ENCODE measurements at places on chromosomes 7 and 10.
A peak's percentile ranks its signal among the peaks of the same experiment; 100 is the strongest.

DNA sequence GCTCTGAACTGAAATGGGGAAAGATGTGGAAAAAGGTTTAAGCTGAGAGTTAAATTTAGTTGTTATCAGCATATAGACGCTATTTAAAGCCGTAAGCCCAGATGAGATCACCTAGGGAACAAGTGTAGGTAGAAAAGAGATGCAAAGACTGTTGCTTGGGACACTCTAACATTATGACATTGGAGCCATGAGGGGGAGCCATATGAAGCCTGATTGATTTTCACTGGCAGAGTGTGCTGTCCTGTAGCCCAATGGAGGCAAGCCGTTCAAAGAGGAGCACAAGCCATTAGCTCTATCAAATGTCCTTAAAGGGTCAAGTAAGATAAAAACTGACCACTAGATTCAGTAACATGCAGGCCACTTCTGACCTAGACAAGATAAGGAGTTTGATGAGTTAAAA is 223.3 kb downstream of the TWIST1 start:
- no peak for DNase-seq

DNA sequence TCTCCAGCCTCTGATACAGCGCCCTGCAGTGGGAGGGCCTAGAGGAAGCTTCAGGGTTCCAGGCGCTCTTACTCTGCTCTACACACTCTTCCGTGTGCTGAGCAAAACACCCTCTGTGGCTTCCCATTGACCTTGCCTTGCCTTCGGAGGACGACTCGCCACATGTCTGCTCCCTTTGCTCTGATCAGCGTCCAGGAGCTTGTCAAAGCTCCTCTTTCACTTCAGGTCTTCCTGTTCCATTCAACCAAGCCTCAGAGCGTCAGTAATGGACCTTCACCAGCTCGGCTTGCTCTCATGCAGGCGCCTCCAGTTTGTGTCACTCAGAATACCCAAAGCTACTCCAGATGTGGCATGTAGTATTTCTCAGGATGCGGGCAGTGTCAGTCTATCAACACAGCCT is 173.9 kb downstream of the ARID5B start:
- no peak for DNase-seq

GRCh38 chr7:157003756-157004520 is 6.5 kb downstream of the MNX1 start:
- DNase-seq: no peak

DNA sequence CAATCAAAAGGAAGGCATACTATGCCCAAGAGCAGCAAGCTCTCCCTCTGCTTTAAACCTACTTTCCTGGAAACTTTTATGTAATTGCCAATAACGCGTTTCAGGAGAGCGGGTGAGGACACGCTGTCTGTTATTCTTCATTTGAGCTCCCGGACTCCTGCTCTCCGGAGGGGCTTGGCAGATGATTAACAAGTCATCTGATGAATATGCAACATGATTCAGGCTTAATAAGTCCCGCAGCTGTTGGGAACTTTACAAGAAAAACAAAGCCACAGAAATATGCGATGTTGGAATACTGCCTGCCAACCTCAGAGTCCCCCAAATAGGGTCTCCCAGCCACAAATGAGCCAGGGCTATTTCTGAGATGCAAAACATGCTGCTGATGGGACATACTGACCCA is 348.0 kb downstream of the GPAM start:
- no peak for DNase-seq

GRCh38 chr10:28892818-28893547 is 215.7 kb downstream of the BAMBI start:
- no peak for DNase-seq

GRCh38 chr10:129949411-129949810 is 14.7 kb downstream of the EBF3 start:
- DNase-seq: no peak

DNA sequence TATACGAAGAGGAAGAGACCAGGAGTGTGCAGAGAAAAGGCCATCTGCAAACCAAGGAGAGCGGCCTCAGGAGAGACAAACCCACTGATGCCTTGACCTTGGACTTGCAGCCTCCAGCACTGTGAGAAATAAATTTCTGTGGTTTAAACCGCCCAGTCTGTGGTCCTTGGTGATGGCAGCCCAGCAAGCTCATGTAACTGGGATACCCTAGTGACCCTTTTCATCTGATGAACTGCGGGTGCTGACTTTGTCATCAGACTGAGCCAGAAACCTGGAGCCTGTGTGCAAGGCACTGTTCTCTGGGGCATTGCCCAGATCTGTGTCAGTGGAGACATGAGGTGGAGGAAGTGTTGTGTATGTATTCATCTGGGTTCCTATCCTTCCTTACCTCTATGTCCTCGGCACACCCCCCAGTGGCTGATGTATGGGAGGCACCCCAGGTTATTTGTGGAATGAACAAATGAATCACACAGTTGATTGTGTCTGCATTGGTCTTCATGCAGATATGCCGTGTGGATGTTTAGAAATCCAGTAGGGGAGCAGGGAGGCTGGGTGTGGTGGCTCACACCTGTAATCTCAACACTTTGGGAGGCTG is 64.5 kb upstream of the BTBD16 start:
- DNase-seq: no peak

DNA sequence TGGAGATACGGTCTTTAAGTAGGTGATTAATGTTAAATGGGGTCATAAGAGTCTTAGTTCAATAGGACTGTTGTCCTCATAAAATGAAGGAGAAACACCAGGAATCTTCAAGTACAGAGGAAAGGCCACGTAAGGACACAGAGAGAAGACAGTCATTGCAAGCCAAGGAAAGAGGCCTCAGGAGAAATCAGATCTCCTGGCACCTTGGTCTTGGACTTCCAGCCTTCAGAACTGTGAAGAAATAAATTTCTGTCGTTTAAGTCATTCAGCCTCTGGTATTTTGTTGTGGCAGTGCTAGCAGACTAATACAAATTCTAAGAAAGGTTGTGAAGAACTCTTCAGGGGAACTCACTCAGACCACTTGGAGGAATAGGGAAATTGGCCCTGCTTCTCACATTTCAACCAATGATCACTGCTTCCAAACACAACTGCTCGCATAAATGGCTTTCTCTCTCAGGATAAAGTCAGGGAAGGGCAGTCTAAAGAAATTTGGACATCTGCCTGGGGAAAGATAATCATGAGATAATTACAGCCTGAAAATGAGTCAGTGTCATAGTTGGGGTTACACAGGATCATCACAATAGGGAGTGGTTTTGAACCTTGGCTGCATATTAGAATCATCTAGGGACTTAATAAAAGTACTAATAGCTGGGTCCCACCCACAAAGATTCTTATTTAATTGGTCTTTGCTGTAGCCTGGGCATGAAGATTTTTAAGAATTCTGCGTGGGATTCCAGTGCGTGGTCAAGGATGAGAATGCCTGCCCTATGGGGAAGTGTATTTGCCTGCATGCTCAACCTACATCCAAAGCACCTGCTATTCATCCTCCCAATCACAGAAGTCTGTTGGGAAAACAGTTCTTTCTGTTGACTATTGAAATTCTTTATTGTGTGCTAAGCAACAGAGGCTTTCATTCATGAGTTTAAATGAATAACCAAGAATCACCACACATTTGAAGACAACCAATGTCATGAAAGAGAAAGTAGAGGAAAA is 310.6 kb upstream of the PLXDC2 start:
- DNase-seq: no peak

DNA sequence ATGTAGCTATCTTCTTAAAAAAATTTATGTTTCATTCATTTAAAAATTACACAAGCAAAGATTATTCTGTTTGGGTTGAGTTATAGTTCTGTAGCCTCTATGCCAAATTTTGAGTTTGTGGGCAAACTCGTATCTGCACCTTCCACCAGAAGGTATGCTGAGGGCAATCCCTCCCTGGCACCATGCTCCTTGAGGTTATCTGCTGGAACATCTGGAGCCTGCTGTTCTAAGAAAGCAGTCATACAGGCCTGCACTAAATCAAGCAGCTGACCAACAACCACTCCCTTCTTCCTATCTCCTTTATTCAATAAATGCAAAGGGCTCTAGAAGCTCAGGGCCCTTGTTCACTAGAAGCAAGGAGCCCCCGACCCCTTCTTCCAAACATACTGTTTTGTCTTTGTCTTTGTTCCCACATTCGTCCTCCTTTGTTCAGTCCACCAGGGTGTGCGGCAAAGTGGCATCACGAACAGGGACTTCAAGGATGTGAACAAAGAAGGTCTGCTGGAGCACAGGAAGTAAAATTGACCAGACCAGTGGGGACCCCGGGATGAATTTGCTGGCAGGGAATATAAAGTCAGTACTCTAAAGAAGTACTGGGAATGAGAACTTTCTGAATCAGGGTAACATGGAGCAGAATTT is 36.4 kb downstream of the OR13A1 start:
- DNase-seq: no peak

DNA sequence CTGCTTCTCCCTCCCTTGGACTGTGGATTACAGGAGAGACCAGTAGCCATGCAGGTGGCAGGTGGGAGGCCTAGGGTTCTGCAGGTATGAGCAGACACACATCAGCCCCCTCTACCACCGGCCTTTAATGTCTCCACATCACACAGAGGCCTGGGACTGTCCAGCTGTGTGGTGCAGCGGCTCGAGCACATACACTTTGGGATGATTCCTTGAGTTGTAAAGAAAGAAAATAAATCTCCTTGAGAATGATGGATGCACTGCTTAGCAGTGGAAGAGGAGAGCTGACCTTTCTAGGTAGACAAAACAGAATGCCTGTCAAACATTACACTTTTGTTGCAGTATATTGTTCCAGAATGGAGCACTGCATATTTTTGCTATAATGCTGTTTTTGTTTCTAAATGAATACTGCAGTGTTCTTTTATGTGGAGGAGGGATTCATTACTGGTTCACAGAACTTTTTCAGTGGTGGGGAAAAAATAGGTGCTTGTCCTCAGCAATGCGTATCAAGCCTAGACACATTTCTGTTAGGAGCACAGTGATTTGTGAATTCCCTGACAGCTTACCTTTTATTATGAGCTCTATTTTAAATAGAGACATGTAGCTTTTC is 66.0 kb downstream of the PTPRE start:
- DNase-seq: no peak

- peak; percentile 76 for DNase-seq
Measured at GRCh38 chr10:80408242-80409101, at the start of gene PRXL2A. Gene PRXL2A (plus strand): TSS chr10:80408551. CDS start chr10:80420468, 11,917 bp downstream.

DNA sequence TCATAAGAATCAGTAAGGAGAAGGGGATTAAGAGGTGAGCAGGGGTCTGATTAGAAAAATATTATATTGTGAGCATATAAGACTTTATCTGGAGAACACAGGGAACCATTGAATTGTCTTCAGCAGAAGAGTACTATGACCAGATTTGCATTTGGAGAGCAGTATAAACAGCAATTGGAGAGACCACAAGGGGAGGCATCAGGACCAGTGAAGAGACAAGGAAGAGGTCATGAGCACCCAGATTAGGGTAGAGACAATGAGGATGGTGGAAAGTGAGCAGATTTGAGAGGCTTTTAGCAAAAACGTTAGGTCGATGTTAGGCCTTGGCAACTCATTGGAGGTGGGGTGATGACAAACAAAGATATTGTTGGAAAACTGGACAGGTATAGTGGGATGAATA is 13.0 kb upstream of the SMIM30 start:
- DNase-seq: no peak

GRCh38 chr7:95599069-95599468 is 2.8 kb upstream of the PDK4 start:
- DNase-seq: no peak

- DNase-seq: no peak
Measured at GRCh38 chr10:113704637-113705343, 25.1 kb downstream of the CASP7 start.

DNA sequence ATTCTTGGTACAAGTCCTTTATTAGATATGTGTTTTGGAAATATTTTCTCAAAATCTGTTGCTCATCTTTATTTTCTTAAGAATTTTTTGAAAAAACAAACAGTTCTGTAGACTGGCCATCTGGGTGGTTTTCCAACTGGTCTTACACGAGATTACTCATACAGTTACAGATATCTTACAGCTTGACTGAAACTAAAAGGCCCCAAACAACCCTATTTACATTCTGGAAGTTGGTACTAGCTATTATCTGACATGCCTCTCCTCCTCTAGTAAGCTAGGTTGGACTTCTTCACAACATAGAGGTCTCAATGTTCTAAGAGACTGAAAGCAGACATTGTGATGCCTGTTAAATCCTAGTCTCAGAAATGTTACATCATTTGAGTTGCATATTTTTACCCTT is 52.0 kb downstream of the ZNF22 start:
- no peak for DNase-seq

DNA sequence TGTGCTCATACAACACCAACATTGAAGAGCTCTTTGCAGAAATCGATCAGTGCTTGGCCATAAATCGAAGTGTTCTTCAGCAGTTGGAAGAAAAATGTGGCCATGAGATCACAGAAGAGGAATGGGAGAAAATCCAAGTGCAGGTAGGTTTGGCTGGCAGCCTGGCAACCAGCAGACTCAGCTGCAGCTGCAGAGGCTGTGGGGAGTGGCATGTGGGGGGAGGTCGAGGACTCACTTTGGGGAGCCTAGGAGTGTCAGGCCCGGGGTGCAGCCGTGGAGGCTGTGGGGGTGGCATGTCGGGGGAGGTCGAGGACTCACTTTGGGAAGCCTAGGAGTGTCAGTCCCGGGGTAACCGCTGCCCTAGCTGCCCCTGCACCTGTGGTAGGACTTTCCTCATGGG is 35.1 kb downstream of the RNF32 start:
- DNase-seq: no peak

DNA sequence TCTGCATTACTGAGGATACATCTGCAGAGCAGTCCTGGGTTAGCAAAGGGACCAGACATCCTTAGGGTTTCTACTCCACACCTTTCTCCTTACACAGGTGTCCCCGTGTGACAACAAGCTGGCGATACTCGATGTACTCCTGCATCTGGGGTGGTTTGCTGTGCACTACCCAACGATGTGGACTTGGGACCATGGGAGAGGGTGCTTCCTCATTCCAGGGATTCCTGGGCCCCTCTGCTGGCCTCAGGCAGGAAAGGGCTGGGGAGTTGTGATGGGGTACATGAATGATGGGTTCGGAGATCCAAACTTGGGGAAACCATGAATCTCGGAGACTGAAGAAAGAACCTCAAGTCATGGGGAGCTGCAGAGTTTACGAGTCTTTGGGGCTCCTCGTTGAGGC is 179.6 kb upstream of the GALNT17 start:
- no peak for DNase-seq

DNA sequence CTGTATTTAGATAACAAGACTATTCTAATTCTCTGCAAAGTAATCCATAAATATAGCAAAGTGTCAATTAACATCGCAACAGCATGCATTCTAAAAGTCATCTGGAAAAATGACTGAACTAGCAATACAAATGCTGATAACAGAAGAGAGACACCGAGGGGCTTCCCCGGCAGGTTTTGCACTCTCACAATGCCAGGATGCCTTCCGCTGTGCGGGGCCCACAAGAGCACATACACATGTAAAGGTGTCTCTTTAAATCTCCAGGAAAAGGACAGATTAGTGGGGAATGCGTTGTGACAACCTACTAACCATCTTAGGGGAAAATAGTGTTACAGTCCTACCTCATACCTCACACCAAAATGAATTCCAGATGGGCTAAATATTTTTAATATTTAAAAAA is 86.9 kb downstream of the CXCL12 start:
- no peak for DNase-seq

- no peak for DNase-seq
Measured at GRCh38 chr10:50325449-50326171, 74.3 kb upstream of the ASAH2 start.
